Keratinocyte (primary cell): ENCODE measurements at places on chromosomes 7 and 10. TPM values are rescaled to one million over a fixed set of nuclear protein-coding genes. Genes with fewer than 3 reads are reported as not detected.

GRCh38 chr7:23261843-23262452, 15.4 kb downstream of the GPNMB start:
- DNase-seq, result no peak
- no peaks in the 10 kb centered on the region for H3K36me3 ChIP-seq
- H3K27me3 ChIP-seq, result no peaks in the 10 kb centered on the region
- H3K27ac ChIP-seq, result no peak overlapping the region

- DNase-seq, result no peak
- H3K4me1 ChIP-seq, result peaks cover 6% of the 10 kb centered on the region
- no peaks in the 10 kb centered on the region for H3K27me3 ChIP-seq
Observed at GRCh38 chr7:55441774-55442522, 76.8 kb downstream of the LANCL2 start.

DNA sequence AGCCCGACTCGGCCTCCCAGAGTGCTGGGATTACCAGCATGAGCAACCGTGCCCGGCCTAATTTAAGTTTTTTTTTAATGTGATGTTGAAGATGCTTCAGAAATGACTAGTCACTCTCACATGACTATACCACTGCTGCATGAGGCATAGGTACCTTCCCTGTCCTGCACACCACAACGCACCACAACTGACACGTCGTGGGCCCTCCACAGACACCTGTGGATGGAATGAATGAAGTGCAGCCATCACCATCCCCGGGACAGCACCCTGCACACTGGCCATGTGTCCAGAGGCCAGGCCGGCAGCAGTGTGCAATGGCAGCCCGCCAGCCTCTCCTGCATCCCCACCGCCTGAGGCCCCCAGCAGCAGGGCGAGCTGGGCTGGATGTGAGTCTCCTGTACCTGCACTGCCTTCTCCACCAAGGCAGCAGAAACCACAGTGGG, 55.1 kb downstream of the VOPP1 start:
- no peak overlapping the region for H3K4me3 ChIP-seq
- H3K4me1 ChIP-seq, result no peaks in the 10 kb centered on the region
- H3K27ac ChIP-seq, result no peak overlapping the region
- no peaks in the 10 kb centered on the region for H3K27me3 ChIP-seq
- H3K36me3 ChIP-seq, result peaks cover 22% of the 10 kb centered on the region

DNA sequence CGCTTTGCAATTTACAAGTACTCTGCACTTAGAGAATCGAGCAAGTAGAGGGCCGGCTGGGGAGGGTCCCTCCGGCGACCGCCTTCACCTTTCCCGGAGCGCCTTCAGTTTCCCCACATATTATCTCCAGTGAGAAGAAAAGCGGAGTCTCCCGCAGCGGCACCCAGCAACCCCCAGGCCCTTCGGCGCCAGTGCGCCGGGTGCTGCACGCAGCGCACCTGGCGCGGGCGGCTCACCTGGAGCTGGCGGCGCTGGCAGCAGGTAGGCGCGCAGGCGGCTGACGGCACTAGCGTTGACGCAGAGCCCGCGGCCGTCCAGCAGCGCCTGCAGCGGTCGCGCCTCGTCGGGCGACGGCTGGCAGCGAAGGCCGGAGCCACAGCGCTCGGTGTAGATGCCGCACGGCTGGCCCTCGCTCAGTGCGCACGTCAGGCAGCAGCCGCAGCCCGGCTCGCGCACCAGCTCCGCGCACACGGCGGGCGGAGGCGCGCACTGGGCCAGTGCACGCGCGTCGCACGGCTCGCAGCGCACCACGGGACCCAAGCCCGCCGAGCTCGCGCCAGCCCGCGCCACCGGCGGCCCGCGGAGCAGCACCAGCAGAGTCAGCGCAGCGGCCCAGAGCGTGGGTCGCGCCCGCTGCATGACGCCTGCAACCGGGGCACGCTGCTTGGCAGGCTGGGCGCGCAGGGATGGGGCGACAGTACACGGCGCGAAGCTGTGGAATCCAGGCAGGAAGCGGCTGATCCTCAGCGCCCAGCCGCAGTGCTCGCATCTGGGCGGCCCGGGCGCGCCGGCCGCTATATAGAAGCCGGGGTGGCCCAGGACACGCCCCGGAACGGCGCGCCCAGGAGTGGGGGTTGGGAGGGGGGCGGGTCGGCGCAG, at the start of gene IGFBP3:
IGFBP3 (minus strand) TSS at position 771 of the 879 bp plus-strand sequence; CDS start at position 639, 132 bp downstream.
- H3K27ac ChIP-seq, result no peak within 1 kb of the TSS
- H3K36me3 ChIP-seq, result no peaks in the 10 kb centered on the region
- peaks cover 33% of the 10 kb centered on the region for H3K4me1 ChIP-seq
- peaks cover 40% of the 10 kb centered on the region for H3K27me3 ChIP-seq
- no peak for DNase-seq

DNA sequence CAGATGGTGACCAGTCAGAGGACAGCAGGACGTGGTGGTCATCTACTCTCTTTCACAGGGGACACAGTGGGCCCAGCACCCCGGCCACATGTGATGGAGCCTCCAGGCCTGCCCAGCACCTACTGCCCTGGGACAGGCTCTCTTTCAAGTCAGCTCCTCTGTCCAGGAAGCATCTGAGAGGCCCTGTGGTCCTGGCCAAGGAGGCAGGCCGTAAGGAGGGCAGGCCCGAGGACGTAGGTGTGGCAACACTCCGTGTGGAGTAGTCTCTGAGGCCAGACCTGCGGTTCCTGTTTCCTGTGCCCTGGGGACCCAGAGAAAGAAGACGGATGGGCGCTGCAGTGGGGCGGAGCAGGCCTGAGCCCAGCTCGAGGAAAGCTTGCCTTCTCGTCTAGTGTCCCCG, 179.2 kb downstream of the EBF3 start:
- no peaks in the 10 kb centered on the region for H3K36me3 ChIP-seq
- no peak for DNase-seq
- no peaks in the 10 kb centered on the region for H3K27me3 ChIP-seq

DNA sequence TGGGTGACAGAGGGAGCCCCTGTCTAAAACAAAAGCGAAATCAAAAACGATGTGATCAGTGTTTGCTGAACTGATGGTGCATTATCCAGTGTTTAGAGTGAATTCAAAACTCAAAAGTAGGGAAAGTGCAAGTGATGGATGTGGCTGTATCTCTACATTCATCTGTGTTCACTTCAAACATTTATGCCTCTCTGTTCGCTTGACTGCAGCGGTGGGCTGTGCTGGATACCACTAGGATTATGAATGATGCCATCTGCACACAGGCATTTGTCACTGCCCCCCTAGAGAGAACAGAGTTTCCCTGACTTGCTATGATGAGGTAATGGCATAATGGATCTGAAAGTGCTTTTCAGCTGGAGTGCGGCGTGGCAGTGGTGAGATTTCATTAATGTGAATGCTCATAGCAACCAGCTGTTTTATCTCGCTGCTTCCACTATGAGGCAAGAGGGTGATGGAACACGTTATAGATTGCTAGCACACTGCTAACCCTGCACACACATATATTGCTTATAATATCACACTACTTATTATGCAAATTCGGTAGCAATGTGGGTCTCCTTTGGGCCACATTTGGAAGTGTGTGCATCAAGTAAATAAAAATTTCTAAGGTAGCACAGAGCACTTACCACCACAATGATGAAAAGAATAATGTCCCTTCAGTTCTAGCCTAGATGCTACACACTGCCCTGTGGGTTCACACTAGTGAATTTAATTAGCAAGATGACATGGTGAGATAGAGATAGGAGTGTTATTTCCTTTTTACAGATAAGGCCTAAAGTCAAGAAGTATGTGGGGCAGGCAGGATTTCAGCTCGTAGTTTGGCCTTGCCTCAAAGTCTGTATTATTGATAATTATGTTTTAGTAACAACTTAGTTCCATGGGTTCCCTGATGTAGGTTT, 164.7 kb downstream of the CAMK1D start:
- no peak for DNase-seq
- no peak overlapping the region for H3K4me3 ChIP-seq
- H3K4me1 ChIP-seq, result no peaks in the 10 kb centered on the region
- no peaks in the 10 kb centered on the region for H3K36me3 ChIP-seq
- no peaks in the 10 kb centered on the region for H3K27me3 ChIP-seq

GRCh38 chr10:93815304-93816096, 57.8 kb downstream of the LGI1 start:
- no peak for DNase-seq
- no peaks in the 10 kb centered on the region for H3K36me3 ChIP-seq
- H3K4me1 ChIP-seq, result no peaks in the 10 kb centered on the region
- H3K27ac ChIP-seq, result no peak overlapping the region
- H3K27me3 ChIP-seq, result peaks cover 9% of the 10 kb centered on the region

GRCh38 chr10:3755440-3756359, 29.3 kb downstream of the KLF6 start:
- peaks cover 40% of the 10 kb centered on the region for H3K4me1 ChIP-seq
- H3K36me3 ChIP-seq, result no peaks in the 10 kb centered on the region
- H3K4me3 ChIP-seq, result no peak overlapping the region
- DNase-seq, result no peak
- H3K27me3 ChIP-seq, result no peaks in the 10 kb centered on the region
- peak overlapping the region; percentile 94 for H3K27ac ChIP-seq

GRCh38 chr7:65962033-65962432, 20.0 kb downstream of the GUSB start:
- peaks cover 12% of the 10 kb centered on the region for H3K36me3 ChIP-seq
- H3K4me1 ChIP-seq, result no peaks in the 10 kb centered on the region
- no peak overlapping the region for H3K27ac ChIP-seq
- no peak overlapping the region for H3K4me3 ChIP-seq

The VIPR2 gene
- not detected in 3 replicates for polyA plus RNA-seq

DNA sequence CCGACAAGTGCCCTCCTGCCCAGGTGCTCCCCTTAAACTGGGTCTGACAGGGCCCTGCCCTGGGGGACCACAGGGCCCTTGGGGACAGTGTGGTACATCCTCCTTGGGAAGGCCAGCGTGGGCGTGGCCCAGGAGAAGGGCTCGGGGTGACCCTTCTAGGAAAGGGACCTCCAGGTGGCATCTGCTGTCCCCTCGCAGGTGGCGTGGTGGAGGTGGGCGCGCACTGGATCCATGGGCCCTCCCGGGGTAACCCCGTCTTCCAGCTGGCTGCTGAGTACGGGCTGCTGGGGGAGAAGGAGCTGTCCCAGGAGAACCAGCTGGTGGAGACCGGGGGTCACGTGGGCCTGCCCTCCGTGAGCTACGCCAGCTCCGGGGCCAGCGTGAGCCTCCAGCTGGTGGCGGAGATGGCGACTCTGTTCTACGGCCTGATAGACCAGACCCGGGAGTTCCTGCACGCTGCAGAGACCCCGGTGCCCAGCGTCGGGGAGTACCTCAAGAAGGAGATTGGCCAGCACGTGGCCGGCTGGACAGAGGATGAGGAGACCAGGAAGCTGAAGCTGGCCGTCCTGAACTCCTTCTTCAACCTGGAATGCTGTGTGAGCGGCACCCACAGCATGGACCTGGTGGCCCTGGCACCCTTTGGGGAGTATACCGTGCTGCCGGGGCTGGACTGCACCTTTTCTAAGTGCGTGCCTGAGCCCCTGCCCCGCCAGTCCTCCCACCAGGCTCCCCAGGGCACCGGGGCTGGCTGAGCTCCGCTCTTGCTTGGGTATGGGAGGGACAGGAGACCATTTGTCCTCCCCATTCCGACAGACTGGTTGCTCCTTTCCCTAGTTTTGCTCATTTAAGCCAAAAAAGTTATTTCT, 972 bp downstream of the PAOX start:
- no peaks in the 10 kb centered on the region for H3K36me3 ChIP-seq
- no peaks in the 10 kb centered on the region for H3K4me1 ChIP-seq

DNA sequence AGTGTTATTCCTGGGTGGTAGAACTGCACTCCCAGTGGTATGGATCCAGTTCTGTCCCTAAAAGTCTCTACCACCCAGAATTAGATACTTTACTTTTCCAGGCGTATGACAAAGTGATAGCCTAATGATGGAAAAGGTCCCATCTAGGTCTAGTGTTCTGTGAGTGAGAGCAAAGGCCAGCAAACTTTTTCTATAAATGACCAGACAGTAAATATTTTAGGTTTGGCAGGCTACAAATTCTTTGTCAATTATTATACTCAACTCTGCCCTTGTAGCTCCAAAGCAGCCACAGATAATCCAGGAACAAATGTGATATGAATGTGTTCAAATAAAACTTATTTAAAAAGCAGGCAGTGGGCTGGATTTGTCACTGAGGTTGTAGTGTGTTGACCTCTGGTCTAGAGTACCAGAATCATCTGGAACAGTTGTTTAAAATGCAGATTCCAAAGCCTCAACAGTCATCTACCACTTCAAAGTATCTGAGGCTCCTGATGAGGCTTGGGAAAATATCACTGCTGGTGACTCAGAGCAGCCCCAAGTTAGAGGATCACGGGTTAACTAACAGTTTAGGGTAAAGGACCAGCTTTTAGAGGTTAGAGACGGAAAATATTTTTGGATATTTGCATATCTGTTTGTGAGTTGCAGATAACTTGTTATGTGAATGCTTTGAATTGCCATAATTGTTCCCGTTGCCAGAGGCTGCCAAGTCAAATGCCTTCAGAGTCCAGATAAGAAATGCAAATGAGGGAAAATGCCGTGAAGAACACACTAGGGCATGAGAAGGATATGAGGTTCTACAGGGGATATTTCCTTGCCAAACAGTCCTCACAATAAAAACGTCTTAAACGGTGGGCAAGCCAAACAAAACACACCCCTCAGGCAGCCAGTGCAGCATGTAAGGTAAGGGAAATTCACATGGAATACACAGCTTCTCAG, 19.4 kb downstream of the NRAP start:
- no peak overlapping the region for H3K4me3 ChIP-seq
- no peak overlapping the region for H3K27ac ChIP-seq
- H3K4me1 ChIP-seq, result no peaks in the 10 kb centered on the region
- H3K27me3 ChIP-seq, result no peaks in the 10 kb centered on the region

The C10orf95 gene
- 0.60 to 0.81 TPM (median 0.63 TPM) in 3 replicates for polyA plus RNA-seq

DNA sequence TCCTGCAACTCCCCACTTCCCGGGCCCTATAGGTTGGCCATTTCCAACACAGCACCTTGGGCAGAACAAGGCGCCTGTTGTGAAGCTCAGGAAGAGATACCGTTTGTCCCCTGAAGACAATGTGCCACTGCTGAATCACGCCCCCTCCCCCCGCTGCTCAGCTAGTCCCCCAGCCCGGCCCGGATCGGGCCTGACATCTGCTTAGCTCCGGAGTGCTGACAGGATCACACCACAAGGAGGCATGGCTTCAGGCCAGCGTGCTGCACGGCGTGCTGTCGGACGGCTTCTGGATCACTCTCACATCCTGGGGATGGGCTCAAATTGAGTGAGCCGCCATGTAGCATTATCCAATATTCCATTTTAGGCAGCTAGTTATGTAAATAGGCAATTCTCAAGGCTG, 62.1 kb upstream of the EFCAB10 start:
- no peaks in the 10 kb centered on the region for H3K36me3 ChIP-seq
- no peaks in the 10 kb centered on the region for H3K27me3 ChIP-seq
- no peak for DNase-seq
- H3K4me3 ChIP-seq, result no peak overlapping the region

- no peak overlapping the region for H3K4me3 ChIP-seq
- no peak overlapping the region for H3K27ac ChIP-seq
- no peaks in the 10 kb centered on the region for H3K27me3 ChIP-seq
- DNase-seq, result no peak
Observed at GRCh38 chr7:75534727-75535307, 42.7 kb downstream of the SPDYE5 start.

DNA sequence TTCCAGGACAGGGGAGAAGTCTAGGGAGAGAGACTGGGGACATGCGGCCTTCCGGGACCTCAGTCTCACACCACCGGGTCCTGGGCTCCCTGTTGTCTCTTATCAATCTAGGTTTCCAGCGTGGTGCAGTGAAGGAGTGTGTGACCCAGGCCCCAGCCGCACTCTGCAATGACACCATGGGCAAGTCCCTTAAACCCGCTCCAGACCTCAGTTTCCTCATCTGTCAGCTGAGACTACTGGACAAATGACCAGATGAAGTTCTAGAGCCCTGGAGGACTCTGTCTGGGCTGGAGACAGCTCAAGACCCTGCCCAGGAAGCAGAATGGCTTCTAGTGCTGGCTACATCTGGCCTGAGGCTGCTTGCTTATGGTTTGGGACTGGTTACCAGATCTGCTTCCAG, 20.1 kb upstream of the EIF5AL1 start:
- H3K4me3 ChIP-seq, result no peak overlapping the region
- peaks cover 13% of the 10 kb centered on the region for H3K4me1 ChIP-seq
- peaks cover 4% of the 10 kb centered on the region for H3K27me3 ChIP-seq
- no peaks in the 10 kb centered on the region for H3K36me3 ChIP-seq
